ENCODE measurements at places on chromosomes 11 and 22.

- no peak for DNase-seq
Measured at GRCh38 chr11:118870396-118871343, 13.0 kb upstream of the CXCR5 start.

GRCh38 chr11:17543041-17543440, 1.2 kb downstream of the USH1C start:
- DNase-seq, result no peak

DNA sequence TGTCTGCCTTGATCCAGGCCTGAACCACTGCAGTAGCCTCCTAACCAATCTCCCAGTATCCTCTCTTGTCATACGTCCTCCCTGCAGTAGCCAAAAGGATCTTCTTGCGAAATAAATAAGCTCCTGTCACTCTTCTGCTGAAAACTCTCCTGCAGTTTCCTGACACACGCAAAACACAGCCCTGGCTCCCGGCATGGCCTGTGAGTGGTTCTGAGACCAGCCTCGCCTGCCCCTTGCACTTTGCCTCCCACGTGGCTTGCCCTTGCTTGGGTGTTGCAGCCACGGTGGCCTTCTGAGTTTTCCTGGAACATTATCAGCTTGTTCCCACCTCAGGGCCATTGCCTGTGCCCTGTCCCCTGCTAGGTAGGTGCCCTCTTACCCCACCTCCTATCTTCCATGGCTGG, 7.2 kb downstream of the ZC3H7B start:
- no peak for DNase-seq

DNA sequence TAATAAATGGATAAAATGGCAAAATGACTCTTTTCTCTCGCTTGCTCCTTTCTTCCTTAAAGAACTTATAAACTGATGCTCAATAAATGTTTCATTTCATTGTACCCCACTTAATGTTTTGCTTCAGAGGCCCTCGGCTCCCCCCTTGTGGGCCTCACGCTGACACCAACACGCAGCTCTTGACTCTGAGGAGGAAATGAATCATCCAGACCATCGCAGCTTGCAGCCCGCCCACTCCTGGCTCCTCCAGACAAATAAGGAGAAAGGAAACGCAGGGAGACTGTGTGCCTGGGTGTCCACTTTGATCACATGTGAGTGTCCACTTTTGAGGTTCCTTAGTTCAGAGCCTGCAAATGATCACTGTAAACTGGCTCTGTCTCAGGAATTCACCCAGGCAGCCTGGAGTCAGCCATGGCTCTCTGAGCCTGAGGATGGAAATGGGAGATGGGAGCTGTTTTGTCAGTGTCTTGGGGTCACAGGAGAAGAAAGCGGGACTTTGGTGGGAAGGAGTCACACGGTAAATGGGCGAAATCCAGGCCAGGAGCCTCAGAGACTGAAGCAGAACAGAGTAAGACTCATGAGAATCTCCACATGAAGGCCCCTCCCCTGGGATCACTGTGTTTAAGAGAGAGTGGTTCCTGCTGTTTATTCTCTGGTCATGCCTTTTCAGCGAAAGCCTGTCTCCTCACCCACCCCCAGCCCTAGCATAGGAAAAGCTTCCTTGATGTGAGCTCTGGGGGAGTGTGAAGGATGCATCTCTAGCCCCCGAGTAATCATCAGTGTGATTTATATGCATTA, 96.5 kb downstream of the CWC15 start:
- DNase-seq, result peak; percentile 72

GRCh38 chr22:45483918-45484499, 18.7 kb upstream of the FBLN1 start:
- DNase-seq, result peak; percentile 6

All from lower lobe of right lung (tissue), 2 donors.